ENCODE measurements at places on chromosomes 12 and 14.
A peak's percentile ranks its signal among the peaks of the same experiment; 100 is the strongest.

GRCh38 chr14:94173471-94173884 lies 644 bp upstream of the PPP4R4 start:
- DNase-seq: no peak

GRCh38 chr14:73014105-73014504 lies 12.8 kb downstream of the ZFYVE1 start:
- DNase-seq: no peak

GRCh38 chr12:42868291-42868690 lies 278.7 kb upstream of the PRICKLE1 start:
- no peak for DNase-seq

GRCh38 chr14:99874306-99874705 lies 81.1 kb downstream of the EML1 start:
- DNase-seq: no peak

GRCh38 chr14:35708062-35708461 lies 101.0 kb downstream of the RALGAPA1 start:
- no peak for DNase-seq

- DNase-seq: peak; percentile 71
These were observed 94.3 kb downstream of the RFLNA start for GRCh38 chr12:124389138-124389724.

DNA sequence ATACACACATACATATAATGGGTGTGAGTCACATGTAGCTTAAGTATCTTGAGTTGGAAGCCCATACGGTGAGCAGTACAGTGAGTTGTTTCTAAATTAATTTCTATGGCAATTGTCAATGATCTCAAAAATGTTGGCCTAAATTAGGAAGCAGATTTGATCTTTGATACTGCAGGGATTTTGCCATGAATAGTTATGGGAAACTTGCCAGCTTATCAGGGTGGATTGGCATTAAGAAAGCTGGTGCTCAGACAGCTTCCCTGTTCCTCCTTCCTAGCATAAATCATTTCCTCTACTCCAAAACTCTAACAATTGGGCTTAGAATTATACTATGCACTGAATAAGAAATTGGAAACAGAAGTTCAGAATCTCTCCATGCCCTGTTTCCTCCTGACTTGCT lies 150.9 kb upstream of the FRMD6 start:
- no peak for DNase-seq

- DNase-seq: peak; percentile 32
These were observed 175.8 kb upstream of the ATP2B1 start for GRCh38 chr12:89884416-89884898.
